ENCODE measurements at places on chromosomes 7 and 10. TPM values are rescaled to one million over a fixed set of nuclear protein-coding genes. Genes with fewer than 3 reads are reported as not detected.

HHEX gene
- total RNA-seq: 11.3 TPM

GPR37 gene
- total RNA-seq: 0.54 TPM

LRRD1 gene
- total RNA-seq: not detected

ADRA2A gene
- 0.23 TPM for total RNA-seq

STRIP2 gene
- 5.1 TPM for total RNA-seq

CUBN gene
- total RNA-seq: 0.15 TPM

HSPA12A gene
- 7.0 TPM for total RNA-seq

PRSS1 gene
- total RNA-seq: not detected

CRPPA gene
- 0.64 TPM for total RNA-seq

MUC12 gene
- 16.4 TPM for total RNA-seq

RNF32 gene
- total RNA-seq: 0.70 TPM

HPSE2 gene
- not detected for total RNA-seq

All from A549 treated with dexamethasone at 1 μM for 4 hours (cell line).